ENCODE measurements at places on chromosomes 13 and 19.
A peak's percentile ranks its signal among the peaks of the same experiment; 100 is the strongest.

GRCh38 chr13:98199480-98199879 lies 22.4 kb upstream of the RNF113B start:
- no peak for DNase-seq

DNA sequence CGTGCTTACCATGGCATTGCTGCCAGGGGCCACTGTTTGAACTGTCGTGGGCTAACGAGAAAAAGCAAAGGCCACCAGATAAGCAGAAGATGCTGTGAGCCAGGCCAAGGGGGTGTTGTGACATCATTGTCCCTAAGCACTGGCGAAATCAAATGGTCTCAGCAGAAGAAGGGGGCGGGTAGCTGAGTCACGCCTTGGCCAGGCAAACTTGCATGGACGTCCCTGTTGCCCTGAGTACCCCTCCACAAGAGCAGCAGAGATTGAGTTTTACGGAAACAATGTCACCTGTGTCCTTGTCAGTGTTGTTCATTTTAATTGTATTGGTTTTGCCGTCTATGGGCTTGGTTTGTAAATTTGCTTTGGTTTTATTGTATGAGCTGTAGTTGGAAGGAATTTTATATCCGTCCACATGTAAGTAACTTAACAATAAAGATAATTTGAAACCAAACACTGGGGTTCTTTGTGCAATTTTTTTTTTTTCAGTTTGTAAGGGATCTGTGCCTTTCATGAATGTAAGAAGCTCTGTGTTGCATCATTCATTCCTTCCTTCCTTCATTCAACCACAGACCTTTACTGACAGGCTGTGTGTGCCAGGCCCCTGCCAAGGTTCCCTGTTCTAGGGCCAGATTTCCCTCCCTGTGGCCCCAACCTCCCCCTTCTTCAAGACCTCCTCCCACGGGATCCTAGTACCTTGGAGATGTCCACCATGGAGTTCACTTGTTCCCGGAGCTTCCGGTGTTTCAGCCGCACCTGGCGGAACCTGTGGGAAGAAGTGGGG lies 12.3 kb downstream of the KCNN4 start:
- no peak for DNase-seq

DNA sequence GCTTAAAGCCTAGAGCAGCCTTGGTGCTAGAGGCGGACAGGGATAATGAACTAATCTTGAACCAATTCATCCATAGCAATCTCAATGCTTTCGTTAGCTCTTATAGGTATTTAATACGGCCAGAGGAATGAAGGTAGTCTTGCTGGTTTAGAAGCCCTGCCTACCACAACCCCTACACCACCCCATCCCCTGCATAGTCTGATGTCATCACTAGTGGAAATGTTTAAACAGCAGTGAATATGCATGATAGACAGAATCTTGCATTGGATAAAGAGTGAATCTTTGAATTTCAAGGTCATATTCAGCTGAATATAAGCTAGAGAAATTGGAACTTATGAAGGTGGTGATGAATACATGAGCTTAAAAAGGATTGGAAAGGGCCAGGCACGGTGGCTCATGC lies 321.9 kb downstream of the ITGBL1 start:
- no peak for DNase-seq

DNA sequence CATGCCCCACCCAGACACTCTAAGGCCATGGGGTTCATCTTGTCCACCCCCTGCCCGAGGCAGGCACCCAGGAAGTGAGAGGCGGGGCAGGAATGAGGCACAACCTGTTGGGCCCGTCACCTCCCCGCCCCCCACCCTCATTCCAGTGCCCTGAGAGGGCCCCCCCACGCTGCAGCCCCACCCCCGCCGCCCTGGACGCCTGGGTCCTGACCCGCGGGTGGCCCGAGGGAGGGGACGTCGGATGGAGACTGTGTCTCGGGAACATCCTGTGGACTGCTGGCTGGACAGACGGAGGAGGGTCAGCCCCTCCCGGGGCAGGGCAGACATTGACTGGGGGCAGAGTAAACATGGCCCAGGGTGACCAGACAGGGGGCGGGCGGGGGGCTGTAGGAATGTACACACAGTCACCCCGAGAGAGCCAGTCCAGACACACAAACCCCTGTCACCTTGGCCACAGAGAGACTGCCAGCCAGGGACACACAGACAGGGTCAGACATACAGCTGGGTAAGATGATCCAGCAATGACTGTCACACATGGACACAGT lies 7.4 kb upstream of the JUNB start:
- no peak for DNase-seq

- DNase-seq = no peak
These were observed 93.6 kb downstream of the SOX1 start for GRCh38 chr13:112160558-112160957.

DNA sequence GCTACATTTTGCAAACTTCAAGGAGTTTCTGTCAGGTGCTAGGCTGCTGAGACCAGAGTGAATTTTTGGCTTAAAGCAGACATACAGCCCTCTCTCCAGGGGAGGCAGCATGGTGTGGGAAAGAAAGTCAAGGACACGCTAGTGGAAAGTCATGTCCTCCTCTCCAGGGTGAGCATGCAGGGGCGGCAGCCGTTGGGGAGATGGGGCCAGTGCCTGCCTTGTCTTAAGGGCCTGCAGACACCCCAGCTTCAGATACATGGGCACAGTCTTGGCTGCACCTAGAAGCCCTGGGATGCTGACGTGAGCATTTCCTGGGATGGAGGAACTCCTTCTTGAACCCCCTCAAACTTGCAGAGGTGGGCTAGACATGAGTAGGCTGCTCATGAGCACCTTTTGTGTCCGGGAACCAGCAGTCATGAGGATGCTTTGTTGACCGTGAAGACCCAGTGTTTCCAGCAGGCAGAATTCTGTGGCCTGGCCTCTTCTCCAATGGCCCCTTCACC lies 43.3 kb upstream of the PEPD start:
- no peak for DNase-seq

GRCh38 chr13:104426435-104426834 lies 1360.2 kb upstream of the SLC10A2 start:
- no peak for DNase-seq

GRCh38 chr19:50793558-50794065 lies 3.4 kb downstream of the ACP4 start:
- no peak for DNase-seq

DNA sequence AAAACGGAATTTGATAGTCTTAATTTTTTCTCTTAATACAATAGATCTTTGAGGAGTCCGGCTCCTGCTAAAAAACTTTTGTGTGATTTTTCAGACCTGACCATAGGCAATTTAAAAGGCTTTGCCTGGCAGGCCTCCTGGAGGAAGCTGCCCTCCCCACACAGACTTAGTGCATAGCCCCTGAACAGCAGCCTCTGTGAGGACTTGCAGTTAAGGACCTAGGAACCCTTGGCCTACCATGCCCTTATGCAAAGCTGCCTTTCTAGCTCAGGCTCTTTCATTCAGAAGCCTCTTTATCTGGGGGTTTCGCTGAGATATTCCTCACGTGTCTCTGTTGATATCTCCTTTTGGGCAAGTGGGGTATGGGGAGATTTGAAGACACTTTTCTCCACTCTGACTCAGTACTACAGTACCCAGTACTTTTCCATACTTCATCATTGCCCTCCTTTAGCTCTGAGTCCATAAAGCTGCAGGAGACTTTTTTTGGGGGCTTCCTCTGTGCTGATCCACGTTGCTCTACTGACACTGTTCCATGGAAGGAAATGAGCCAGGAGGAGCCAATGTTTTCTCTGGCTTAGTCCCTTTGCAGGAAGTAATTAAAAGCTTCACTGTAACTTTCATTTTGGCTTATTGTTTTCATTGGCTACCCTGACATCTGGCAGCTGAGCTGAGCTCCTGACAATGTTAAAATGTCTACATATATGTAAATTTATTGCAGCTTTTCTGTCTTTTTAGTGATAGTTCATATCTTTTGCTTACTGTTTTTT lies 283.1 kb downstream of the TDRD3 start:
- no peak for DNase-seq

DNA sequence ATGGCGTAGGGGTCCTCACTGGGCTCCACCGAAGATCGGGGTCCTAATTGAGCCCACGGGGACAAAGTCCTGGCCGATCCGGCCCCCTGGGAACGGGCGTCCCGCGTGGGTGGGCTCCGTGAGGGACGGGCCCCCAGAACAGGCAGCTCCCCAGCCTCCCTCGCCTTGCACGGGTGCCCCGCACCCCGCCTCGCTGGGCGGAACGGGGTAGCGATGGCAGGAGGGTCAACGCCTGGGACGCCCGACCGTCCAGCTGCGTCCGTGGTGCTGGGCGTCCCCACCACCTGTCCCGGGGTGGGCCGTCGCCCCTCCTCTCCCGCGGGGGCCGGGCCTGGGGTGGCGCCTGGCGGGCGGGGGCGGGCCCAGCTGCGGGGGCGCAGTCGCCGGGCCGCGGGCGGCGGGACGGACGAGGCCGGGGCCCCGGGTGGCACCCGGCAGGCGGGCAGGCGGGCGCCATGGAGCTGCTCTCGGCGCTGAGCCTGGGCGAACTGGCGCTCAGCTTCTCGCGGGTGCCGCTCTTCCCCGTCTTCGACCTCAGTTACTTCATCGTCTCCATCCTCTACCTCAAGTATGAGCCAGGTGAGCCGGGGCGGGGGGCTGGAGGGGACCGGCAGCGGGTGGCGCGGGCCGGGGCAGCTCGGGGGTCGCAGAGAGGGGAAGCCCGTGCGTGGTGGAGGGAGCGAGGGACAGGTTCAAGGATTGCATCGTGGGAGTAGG lies at the start of gene TMEM38A:
TSS of gene TMEM38A (plus strand) at position 377 of the 717 bp plus-strand sequence. CDS start at position 456, 79 bp downstream.
- no peak for DNase-seq

DNA sequence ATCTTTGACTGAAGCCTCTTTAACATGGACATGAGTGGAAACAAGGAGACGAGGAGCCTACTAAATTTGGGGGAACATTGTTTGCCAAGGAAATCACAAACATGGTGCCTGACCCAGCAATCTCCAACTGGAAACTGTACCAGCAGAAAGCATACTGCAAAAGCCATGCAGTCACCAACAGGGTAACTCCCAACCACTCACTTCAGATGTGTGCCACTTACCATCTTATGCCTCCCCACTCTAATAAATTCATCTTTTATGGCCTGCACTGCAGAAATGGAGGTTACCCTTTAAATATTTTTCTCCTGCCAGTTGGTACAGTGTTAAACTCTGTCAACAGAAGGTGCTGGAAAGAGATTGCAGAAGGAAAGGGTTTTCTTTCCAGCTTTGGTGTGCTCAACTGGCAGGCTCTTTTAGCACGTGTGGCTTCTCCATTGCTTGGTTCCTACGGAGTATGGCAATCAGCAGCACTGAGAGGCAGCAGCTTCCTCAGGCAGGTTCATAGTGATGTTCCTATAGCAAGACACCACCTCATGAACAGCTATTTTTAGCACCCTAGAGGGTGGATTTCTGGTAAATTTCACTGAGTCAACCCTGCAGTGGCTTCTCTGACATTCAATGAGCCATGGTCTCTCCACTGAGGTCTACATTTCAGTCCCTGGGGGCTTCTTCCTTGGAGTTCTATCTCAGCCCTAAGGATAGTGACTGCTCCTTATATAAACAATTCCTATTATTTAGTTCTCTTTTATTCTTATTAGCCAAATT lies 21.4 kb downstream of the MIR17HG start:
- no peak for DNase-seq

GRCh38 chr19:32318884-32319520 lies 26.4 kb upstream of the ZNF507 start:
- no peak for DNase-seq

- no peak for DNase-seq
These were observed 15.9 kb downstream of the ZNF787 start for GRCh38 chr19:56105090-56105701.

DNA sequence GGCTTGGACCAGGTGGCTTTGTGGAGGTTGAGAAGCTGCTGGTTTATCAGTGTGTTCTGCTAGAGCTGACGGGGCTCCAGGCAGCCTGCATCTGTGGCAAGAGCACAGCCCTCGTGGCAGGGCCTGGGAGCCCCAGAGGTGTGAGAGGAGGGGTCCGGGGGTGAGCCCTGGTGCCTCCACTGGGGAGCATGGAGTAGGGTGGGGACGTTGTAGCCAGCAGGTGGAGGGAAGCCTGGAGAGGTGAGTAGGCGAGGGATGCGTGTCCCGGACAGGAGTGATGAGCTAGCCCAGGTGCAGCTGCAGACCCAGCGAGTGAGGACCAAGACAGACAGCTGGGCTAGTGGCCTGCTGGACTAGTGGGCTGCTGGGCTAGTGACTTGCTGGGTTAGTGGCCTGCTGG lies 51.0 kb downstream of the SLC7A9 start:
- no peak for DNase-seq

DNA sequence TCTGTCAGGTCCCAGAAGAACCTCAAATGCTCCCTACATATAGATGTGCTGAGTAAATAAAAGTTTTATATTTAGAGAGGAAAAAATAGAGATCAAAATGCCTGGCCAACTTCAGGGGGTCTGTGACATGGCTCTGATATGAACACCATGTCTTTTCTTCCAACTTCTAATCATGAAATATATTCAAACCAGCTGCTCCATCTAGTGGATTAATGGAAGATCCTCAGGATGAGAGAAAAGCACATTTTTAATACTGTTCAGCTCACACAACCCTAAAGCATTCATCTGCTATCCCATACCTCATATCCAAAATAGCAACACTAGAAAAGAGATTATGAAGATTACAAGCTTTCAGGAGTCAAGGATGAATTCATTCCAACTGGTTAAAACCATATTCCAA lies 56.0 kb upstream of the DOCK9 start:
- DNase-seq = peak; percentile 69

DNA sequence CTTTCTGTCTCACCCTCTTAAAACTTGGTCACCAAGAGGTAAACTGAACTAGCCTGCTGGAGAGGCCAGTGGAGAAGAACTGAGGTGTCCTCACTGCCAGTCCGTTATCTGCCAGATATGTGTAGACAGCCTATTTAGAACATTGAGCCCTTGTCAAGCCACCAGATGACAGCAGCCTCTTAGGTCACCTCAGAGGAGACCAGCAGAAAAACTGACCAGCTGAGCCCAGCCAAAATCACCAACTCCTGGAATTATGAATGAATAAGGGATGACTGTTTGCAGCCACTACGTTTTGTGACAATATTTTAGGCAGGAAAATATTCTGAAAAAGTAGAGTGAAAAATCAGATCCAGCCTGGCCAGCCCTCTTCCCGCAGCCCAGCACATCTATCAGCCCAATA lies 513.9 kb downstream of the DCT start:
- no peak for DNase-seq

- DNase-seq = peak; percentile 64
These were observed at the start of gene CLIP3 for GRCh38 chr19:36032251-36033104. Gene CLIP3, minus strand, starts transcription at chr19:36032873. Its CDS starts 516 bp downstream, at chr19:36032357.

GRCh38 chr19:13054626-13055212 lies 47.9 kb downstream of the LYL1 start:
- no peak for DNase-seq

- DNase-seq = no peak
These were observed 7.1 kb upstream of the NFIC start for GRCh38 chr19:3359015-3359918.

DNA sequence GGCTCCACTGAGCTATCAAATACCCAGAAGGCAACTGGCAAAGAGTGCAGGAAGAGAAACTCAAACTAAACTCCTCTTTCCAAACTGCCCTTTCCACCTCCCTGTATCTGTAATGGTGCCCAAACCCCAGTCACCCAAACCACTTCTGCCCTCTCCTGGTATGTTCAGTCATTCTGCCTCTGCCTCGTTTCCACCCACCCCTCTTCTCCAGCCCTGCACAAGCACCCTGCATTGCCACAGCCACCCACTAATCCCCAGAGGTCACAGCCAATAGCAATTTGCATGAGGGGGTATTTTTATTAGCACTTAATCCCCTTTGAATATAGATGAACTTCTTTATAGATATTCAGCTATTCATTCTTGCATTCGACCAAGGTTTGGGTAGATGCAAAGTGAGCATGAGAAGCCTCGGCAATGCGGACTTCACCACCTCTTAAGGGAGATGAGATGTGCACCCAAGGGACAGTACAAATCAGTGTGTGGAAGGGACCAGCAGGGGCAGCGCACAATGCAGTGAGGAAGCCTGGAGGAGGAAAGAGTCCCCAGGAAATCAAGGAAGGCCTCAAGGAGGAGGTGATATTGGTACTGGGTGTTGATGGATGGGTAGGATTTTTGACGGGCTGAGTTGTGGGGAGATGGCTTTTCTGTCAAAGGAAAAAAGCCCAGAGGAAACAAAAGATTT lies 12.4 kb downstream of the TMEM272 start:
- no peak for DNase-seq

Measured in renal cortex interstitium (tissue), 15 donors.